Activated CD4-positive, alpha-beta T cell treated with anti-CD3 and anti-CD28 coated beads, Interleukin-2, amount 50 U/mL, for 4 hours (primary cell): ENCODE measurements at places on chromosomes 16 and 17.

GRCh38 chr17:65633988-65634387 lies 72.5 kb upstream of the AXIN2 start:
- no peak for DNase-seq

- DNase-seq = no peak
Observed at GRCh38 chr17:32331243-32332040, 10.5 kb downstream of the C17orf75 start.

DNA sequence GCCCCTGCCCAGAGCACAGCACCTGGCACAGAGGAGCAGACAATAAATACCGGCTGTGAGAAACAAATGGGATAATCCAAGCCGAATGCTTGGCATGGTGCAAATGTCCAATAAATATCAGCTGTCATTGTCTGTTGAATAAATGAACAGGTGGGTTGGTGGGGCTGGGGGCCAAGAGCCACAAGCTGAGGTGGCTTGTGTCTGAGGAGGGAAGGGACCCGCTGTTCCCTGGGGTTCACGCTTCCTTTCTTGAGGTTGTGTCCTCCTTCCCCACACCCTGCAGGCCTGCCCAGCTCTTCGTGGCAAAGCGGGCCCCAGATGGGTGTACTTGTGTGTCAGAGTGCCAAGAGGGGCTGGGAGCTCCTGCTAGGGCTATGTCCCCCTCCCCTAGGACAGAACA lies 38.6 kb downstream of the ARHGAP27 start:
- DNase-seq = no peak

DNA sequence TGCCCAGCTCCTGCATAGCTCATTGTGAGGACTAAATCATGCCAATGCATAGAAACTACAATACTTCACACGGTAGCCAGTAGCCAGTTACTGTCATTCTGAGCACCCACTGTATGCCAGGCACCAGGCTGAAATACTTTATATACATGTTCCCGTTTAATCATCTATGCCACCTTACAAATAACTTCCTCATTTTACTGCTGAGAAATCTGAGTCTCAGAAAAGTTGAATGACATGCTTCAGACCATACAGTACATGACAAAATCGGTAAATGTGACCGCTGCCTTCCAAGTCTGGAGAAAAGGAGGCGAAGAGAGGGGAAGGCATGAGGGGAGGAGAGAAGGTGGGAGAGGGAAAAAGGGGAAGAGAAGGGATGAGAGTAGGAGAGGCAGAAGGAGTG lies 9.2 kb upstream of the TLCD3B start:
- DNase-seq = no peak

DNA sequence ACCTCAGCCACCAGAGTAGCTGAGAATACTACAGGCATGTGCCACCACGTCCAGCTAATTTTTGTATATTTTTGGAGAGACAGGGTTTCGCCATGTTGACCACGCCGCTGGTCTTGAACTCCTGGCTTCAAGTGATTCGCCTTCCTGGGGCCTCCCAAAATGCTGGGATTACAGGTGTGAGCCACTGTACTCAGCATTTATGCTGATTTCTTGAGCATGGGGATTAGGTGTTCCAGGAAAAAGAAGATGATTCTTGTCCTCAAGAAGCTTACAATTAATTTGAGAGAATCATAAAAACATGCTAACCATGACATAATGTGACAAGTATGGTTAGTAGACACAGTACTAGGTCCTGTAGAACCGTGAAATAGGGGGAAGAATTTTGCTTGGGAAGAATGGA lies 30.9 kb downstream of the NACA2 start:
- DNase-seq = no peak

- DNase-seq = no peak
Observed at GRCh38 chr17:7236808-7237207, 2.4 kb downstream of the PHF23 start.

DNA sequence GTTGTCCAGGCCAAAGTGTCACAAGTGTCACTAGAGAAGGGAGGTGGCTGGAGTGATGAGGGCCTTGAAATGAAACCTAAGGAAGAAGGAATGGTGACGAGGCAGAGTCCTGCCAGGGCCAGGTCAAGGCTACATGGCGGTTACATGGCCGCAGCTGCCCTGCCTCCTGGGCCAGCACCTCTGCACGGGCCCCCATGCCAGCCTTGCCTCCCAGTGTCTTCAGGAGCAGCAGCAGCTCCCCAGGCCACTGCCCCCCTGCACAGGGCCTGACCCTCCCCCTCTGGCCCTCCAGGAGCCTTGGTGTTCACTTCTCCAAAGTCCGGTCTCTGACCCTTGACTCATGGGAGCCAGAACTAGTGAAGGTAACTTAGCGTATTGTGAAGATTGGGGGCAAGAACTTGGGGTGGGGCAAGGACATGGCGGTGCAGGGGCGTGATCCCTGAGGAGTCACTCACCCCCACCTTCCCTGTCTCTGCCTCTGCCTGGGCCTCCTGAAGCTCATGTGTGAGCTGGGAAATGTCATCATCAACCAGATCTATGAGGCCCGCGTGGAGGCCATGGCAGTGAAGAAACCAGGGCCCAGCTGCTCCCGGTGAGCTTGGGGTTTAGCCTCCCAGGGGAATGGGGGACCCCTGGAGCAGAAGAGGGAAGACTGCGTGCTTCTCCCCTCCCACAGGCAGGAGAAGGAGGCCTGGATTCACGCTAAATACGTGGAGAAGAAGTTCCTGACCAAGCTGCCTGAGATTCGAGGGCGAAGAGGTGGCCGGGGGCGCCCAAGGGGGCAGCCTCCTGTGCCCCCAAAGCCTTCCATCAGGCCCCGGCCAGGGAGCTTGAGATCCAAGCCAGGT lies 4.1 kb upstream of the KCTD11 start:
- DNase-seq = no peak

GRCh38 chr16:53771655-53772497 lies 67.9 kb downstream of the FTO start:
- DNase-seq = no peak

GRCh38 chr17:71409137-71409536 lies 711.7 kb upstream of the SOX9 start:
- no peak for DNase-seq

GRCh38 chr17:7739746-7740145 lies 22.2 kb downstream of the DNAH2 start:
- DNase-seq = no peak

GRCh38 chr16:79430191-79430678 lies 170.3 kb downstream of the MAF start:
- no peak for DNase-seq

GRCh38 chr17:27355419-27355818 lies 61.5 kb downstream of the WSB1 start:
- no peak for DNase-seq

DNA sequence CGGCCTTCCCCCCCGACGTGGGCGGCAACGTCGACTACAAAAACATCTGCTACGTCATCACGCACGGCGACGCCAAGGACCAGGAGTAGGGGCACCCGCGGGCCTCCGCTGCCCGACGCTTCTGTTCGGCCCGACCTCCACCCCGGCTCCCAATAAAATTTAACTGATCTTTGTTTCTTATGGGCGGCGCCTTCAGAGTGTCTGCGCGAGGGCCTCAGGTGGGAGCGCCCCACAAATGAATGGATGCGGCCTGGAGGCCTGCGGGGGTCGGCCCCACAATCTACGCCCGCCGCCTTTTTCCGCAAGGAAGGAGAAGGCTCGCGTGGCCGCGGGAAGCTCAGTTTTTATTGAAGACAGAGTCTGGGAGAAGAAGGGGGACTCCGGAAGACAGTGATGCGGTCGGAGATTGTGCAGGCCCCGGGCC lies 3.2 kb downstream of the MYL11 start:
- DNase-seq = peak; percentile 88

- DNase-seq = no peak
Observed at GRCh38 chr17:31525801-31526549, 134.5 kb downstream of the RAB11FIP4 start.

- no peak for DNase-seq
Observed at GRCh38 chr17:67021743-67022450, 22.5 kb upstream of the CACNG1 start.

DNA sequence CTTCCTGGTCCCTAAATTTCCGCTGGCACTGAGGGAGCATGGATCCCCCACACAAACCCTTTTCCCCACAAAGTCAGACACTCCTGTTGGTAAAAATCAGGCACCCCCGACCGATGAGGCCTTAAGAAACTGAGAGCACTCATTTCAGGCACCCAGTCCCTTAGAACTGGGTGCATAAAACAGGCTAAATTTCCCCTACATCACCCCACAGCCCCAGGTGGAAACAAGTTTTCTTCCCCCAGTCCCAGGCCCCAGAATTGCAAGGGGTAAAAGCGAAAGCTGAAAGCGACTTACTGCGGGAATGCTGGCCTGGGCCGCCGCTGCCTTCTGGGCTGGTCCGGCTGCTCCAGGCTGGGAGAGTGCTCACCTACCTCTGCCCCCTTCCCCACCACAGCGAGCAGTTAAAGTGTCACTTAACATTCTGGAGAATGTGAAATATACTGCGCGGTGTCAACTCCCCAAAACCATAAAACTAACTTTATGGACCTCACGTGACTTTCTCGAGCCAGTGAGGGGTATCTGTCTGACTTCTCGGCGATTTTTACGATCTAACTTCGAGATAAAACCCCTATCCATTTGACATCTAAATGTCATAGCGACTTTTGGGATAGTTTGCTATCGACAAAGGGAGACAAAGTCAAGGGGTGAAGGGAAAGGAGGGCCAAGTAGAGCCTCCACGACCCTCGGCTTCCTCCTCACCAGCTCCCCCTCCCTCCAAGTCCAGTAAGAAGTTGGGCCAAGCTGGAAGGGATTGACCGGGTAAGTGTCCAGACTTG lies at the start of gene HOXB3:
Gene HOXB3, minus strand, starts transcription at position 411 of the 776 bp plus-strand sequence. CDS start 37,767 bp downstream, outside the sequence.
- DNase-seq = no peak

DNA sequence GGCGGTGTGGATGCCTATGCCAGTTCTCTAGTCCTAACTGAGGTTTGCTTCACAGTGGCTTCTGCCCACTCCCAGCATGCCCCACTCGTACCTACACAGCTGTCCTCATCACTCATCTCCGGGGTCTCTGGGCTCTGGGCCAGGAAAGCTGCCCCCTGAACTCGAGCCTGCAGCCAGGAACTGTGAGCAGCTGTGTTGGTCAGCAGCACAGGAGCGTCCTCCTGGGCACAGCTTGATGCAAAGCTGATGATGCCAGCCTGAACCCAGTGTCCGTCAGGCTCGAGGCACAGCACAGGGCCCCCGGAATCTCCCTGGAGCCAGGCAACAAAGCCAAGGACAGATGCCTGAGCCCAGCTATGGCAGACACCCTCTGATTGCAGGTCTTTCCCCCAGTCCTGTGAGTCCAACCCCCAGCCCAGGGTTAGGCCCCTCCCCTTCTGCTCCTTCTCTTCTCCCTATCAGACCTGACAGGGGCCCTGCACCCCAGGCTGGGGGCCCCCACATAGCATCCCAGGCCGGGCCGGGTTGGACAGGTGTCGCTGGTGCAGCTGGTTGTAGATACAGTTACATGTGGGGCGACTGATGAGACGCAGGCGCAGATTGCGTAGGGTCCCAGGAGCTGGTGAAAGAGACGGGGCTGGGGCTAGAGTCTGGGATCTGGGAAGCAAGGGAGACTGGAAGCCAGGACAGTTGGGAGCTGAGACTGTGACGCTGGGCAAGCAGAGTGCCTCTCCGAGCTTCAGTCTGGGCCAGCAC lies 2.7 kb downstream of the PRSS53 start:
- no peak for DNase-seq

GRCh38 chr16:13961099-13961811 lies 41.3 kb downstream of the ERCC4 start:
- DNase-seq = no peak

DNA sequence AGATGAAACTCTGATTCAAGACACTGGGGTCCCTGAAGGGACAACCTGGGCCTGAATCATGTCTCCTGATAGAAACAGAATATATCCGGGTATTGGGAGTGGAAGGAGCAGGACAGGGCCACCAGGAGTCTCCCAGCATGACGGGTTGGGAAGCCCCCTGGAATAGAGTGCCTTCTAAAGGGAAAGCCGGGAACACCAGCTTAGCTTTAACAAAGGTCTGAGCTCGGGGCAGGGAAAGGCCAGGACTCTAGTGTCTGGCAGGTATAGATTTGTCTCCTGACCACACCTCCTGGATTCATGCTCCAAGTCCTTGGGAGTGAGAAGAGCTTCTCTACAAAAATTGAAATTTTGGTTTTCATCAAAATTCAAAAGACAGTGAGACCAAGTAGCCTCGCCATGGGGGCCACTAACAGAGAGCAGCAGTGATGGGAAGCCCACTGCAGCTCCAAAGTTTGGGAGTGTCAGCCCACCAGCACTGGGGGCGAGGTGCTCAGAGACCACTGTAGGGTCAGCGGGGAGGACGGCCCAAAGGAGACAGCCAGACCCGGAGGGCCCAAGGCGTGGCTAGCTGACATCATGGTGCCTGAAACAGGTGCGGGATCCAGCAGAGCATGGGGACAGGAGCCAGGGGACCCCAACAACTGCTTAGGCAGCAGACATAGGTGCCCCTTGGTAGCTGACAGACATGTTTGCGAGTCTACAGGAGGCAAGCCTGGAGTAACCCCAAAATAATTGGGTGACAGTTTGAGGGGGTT lies 81.0 kb downstream of the C16orf78 start:
- no peak for DNase-seq

GRCh38 chr16:30184891-30185682 lies 1.7 kb downstream of the CORO1A start:
- peak; percentile 11 for DNase-seq

DNA sequence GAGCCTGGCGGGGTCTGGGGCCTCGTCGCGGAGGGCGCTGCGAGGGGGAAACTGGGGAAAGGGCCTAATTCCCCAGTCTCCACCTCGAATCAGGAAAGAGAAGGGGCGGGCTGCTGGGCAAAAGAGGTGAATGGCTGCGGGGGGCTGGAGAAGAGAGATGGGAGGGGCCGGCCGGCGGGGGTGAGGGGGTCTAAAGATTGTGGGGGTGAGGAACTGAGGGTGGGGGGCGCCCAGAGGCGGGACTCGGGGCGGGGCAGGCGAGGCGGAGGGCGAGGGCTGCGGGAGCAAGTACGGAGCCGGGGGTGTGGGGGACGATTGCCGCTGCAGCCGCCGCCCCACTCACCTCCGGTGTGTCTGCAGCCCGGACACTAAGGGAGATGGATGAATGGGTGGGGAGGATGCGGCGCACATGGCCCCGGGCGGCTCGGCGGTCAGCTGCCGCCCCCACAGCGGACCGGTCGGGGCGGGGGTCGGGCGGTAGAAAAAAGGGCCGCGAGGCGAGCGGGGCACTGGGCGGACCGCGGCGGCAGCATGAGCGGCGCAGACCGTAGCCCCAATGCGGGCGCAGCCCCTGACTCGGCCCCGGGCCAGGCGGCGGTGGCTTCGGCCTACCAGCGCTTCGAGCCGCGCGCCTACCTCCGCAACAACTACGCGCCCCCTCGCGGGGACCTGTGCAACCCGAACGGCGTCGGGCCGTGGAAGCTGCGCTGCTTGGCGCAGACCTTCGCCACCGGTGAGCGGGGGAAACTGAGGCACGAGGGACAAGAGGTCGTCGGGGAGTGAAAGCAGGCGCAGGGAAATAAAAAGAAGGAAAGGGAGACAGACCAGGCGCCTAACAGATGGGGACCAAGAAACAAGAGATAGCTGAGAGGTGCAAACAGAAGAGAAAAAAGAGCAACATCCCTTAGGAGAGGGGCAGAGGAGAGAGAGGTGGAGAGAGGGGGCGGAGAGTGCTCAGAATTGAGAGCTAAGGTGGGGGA lies at the start of gene PNMT:
Gene PNMT, plus strand, starts transcription at position 509 of the 980 bp plus-strand sequence. Its CDS starts 23 bp downstream, at position 532.
- DNase-seq = peak; percentile 65

- no peak for DNase-seq
Observed at GRCh38 chr17:72972263-72972951, 120.1 kb downstream of the SLC39A11 start.
